Inflammatory macrophage treated with lipopolysaccharide for 4 hours (primary cell): ENCODE measurements at places on chromosomes 12 and 14.

- no peak for DNase-seq
Measured at GRCh38 chr14:101000711-101001250, 97.3 kb upstream of the RTL1 start.

DNA sequence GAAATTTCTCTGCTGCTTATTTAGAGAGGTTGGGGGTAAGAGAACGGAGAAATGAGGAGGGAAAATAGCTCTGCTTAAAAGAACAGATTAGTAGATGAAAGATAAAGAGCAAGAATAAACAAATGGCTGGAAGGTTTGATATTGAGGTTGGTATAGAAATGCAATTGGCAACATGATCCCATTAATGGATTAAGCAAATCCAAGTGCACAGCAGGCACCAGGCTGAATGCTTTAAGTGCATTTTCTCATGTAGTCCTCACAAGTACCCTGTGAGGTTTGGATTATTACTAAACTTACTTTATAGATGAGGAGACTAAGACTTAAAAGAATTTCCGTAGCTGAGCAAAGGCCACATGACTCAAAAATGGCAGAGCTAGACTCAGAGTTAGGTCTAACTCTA, 76.9 kb upstream of the ATF1 start:
- no peak for DNase-seq

GRCh38 chr12:95326445-95326844, 108.8 kb downstream of the VEZT start:
- DNase-seq: no peak

DNA sequence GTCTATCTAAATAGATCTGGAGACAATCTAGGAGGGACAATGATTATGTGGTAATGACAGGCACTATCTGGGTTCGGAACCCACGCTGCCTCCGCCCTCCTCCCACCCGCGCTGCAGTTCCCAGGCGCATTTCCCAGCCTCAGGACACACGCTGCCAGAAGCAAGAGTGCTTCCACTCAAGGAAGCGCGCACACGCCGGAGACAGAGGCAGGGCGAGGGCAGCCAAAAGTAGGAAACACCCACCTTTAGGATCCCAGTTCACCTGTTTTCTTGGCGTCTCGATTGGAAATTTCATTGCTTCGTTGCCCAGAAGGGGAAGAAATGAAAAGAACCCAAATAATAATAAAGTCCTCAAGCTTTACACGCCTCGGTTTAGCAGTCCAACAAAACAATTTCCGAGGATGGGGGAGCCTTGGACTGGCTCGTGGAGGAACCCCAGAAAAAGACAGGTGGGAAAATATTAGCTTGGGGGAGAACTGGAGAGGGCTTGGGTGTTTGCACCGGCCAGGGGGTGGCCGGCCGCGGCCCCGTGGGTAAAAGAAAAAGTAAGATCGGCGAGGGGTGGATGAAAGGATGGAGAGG, 474 bp downstream of the KCNK10 start:
- DNase-seq: no peak

DNA sequence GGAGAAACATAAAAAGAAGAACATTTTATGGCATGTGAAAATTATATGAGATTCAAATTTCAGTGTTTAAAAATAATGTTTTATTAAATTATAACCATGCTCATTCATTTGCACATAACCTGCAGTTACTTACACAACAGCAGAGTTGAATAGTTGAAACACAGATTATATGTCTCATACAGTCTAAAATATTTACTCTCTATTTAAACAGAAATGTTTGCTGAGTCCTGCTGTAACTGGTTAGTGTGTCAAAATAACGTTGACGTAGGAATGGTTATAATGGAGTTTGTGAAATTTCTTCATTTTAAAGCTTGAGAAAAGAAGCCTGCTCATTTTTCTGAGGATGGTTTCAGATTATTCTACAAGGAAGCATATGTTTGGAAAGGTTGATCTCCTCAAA, 196.5 kb upstream of the GARIN2 start:
- DNase-seq: no peak

GRCh38 chr14:31660191-31660590, 99.0 kb downstream of the NUBPL start:
- no peak for DNase-seq

DNA sequence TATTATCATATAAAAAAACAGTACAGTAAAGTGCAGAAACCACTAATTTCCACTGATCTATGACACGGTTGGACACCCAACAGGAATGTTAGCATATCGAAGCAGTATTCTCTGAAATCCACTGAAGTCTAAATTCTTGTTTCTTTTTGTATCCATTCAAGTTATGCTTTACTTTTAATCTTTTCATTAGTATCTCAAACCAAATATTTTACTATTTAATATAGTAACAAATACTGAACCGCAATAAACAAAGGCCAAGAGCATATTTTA, 41.1 kb downstream of the ATXN2 start:
- no peak for DNase-seq

DNA sequence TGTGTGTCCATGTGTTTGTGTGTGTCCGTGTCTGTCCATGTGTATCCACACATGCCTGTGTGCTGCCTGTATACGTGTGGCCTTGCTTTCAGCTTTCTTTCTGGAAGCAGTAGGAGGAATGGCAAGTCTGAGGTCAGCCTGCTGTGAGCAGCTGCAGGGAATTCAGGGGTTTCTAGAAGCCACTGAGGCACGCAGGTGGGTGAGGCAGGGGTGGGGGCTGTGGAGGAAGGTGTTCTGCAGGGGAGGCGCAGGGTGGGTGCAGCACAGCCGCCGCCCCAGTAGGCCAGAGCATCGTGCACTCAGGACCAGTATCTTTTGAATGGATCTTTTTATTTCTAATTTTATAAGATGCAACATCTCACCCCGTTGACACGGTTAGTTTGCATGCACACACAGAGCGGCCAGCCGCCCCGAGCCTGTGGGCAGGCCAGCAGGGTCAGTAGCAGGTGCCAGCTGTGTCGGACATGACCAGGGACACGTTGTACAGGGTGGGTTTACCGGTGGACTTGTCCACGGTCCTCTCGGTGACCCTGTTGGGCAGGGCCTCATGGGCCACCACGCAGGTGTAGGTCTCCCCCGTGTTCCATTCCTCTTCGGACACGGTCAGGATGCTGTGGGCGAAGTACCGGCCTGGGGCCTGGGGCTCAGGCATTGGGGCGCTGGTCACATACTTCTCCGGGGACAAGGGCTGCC, 327.7 kb downstream of the TMEM121 start:
- DNase-seq: no peak

GRCh38 chr12:92503029-92503931, 199.5 kb upstream of the PLEKHG7 start:
- DNase-seq: no peak

DNA sequence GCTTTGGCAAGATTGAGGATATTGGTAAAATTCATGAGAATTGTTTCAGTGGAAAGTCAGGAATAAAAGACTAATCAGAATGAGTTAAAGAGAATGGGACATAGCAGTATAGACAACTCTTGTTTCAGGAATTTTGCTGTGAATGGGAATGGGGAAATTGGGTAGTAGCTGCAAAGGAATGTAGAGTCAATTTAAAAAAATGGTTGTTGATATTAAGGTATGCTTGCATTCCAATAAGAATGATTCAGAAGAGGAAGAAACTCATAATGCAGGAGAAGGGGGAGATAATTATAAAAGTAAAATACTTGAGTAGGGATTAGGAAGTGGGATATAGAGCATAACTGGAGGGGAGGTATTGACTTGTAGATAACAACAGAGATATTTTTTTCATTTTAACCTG, 40.7 kb downstream of the MNAT1 start:
- no peak for DNase-seq

DNA sequence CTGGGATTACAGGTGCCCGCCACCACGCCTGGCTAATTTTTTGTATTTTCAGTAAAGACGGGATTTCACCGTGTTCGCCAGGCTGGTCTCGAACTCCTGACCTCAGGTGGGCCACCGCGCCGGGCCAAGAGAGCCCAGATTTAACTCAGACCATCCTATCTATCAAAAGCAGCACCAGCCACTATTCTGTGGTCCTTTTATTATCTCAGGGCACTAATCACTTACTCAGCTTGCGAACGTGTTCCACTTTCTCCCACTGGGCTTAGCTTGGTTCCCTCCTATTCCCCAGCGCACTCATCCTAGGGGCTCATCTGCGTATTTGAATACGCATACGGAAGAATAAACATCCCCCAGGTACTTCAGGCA, 16.2 kb upstream of the AACS start:
- DNase-seq: no peak

- no peak for DNase-seq
Measured at GRCh38 chr12:75550401-75551240, 39.2 kb upstream of the KRR1 start.

GRCh38 chr12:103814436-103814835, 26.6 kb downstream of the NT5DC3 start:
- DNase-seq: no peak

DNA sequence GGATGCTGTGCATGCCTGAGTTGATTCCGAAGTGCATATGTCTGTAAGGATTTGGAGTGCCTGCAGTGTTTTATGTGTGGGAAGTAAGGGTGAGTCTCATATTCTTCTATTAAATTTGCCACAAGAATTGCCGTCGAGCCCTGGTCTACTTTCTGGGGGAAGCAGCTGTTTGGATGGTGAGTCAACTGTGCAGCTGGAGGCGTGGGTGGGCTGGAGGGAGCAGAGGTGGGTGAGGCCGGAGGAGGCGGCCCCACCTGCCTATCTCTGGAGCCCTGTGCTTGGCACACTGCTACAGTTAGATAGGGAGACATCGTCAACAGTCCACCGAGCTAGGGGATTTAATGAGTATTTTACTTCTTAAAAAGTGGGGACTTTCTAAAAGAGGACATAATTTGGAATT, 9.7 kb downstream of the GLRX5 start:
- no peak for DNase-seq

GRCh38 chr14:99732436-99733210, 48.5 kb downstream of the CYP46A1 start:
- no peak for DNase-seq

- peak; percentile 52 for DNase-seq
Measured at GRCh38 chr12:112005419-112006395, 7.3 kb downstream of the TMEM116 start.
